ENCODE measurements at places on chromosomes 11 and 22.

DNA sequence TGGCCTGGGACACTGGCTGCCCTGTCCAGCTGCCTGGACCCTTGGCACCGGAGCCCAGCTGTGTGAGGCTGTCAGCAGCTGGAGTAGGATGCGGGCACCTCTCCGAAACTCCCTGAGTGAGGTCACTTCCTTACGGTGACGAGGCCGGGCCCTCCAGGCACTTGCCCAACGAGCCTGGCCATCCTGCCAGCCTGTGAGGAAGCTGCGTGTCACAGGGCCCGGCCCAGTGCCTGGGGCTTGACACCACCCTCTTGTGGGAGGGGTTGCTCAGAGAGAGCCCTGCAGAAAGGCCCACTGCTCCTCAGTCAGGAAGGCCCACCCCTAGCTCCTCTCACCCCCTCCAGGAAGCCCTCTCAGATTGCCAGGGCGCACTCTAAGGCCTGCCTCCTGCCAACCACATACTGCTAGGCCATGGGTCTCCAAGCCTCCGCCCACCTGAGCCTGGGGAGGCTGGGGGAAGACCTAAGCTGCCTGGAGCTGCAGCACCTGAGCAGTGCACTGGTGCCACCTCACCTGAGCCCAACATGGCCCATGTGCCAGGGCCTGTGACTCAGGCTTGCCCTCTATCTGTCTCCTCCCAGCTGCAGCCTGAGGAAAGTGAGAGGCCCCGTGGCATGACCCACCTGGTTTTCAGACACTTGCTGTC lies 4.3 kb upstream of the PHLDA2 start:
- DNase-seq = no peak

DNA sequence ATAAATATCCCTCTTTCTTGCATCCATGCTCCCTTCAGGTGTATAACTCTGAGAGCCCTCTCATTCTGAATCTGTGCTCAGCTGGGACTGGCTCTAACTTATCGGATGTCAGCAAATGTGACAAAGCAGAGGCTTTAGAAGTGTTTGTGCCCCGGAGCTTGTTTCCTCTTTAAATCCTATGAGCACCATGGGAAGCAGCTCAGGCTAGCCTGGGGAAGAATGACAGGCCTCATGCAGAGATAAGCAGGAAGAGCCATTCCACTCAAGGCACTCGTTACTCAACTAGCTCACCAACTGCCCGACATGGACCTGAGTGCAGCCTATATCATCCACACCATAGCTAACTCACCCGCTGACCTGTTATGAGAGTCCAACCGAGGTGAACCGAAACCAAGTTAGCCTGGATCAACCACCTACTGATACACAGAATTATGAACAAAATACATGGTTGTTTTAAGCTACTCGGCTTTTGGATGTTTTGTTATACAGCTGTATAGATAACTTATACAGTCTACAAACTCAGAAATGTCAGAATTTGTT lies 990.7 kb downstream of the NTM start:
- no peak for DNase-seq

DNA sequence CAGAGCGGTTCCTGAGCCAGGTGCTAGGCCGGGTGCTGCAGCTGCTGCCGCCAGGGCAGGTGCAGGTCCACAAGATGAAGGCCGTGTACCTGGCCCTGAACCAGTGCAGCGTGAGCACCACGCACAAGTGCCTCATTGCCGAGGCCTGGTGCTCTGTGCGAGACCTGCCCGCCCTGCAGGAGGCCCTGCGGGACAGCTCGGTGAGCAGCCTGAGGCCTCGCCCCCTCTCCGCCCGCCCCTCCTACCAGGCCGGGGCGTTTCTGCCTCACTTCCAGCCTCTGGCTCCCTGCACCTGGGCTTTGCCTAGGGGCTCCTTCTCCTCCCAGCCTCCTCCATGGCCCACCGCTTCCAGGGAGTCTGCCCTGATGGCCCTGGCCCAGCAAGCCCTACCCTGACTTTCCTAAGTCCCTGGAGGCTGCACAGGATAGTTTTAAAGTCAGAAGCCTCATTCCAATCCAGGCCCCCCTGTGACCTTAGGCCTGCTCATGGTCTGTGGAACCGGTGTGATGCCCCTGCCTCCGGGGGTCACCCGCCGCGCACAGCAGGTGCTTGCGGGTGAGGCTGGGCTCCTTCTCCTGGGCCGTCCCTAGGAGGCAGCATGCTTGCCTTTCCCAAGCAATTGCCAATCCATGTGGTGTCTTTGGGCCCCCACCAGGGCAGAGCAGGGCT lies 5.5 kb downstream of the TCIRG1 start:
- no peak for DNase-seq

DNA sequence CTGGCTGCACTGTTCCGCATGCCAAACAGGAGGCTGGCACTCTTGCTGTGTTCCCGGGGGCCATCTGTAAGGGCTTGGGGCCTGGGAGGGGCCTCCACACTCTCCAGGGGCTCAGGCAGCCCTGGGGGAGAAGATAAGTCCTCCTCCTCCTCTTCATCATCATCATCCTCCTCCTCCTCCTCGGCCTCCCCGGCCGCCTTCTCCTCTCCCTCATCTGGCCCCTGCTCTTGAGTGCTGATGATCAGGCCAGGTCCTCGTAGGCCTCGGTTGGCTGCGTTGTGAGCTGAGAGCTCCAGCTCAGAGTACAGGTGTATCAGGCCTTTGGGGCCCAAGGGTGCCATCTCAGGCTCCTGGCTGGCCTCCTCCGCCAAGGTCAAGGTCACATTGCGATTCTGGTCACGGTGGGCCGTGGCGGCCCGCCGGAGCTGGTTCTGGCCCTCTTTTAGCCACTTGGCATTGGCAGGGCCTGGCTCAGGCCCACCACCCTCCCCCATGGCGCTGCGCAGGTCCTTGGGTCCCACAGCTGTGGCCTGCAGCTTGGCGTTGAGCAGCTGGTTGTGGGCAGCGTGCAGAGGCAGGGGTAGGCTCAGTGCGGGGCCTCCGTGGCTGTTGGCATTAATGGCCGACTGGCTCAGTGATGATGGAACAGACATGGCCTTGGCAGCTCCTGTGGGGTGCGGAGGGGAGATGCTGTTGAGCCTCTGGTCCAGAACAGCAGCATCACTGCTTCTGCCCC lies 8.0 kb downstream of the APBB1 start:
- no peak for DNase-seq

DNA sequence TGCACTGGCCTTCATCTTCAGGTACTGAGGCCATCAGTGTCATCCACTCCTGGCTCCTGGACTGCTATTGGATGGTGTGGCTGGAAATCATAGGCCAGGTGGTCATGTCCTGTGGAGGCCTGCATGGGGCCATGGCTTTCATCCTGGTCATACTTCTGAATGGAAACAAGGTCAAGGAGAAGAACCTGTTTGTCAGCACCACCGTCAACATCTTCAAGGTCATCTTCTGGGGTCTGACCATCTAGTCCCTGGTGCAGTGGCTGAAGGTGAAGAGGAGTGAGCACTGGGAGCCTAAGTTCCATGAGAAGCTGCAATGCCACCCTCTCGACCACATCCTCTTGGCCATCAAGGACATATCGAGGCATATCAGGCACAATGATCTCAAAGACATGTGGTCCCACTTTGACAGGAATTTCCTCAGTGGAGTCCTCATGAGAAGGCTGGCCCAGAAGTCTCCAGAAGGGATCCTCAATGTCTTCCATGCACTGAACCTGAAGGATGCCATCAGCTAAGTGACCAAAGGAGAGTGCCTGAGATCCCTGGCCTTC lies 120.0 kb upstream of the SERPIND1 start:
- no peak for DNase-seq

DNA sequence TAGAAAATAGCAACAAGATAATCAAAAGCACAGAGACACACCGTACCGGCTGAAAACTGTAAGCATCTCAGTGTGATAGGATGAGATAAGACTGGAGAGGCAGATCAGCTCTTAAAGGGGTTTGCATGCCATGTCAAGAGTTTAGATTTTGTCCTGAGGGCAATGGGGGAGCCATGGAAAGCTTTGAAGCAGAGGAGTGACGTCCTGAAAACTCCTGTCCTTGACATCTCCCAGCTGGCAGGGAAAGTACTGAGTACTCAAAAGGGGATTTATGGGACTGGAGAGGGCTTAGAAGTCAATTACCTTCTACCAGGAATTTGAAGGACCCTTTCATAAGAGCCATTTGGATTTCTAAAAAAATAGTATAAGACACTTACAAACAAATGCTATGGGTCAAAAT lies 420.5 kb upstream of the NARS2 start:
- DNase-seq = no peak

DNA sequence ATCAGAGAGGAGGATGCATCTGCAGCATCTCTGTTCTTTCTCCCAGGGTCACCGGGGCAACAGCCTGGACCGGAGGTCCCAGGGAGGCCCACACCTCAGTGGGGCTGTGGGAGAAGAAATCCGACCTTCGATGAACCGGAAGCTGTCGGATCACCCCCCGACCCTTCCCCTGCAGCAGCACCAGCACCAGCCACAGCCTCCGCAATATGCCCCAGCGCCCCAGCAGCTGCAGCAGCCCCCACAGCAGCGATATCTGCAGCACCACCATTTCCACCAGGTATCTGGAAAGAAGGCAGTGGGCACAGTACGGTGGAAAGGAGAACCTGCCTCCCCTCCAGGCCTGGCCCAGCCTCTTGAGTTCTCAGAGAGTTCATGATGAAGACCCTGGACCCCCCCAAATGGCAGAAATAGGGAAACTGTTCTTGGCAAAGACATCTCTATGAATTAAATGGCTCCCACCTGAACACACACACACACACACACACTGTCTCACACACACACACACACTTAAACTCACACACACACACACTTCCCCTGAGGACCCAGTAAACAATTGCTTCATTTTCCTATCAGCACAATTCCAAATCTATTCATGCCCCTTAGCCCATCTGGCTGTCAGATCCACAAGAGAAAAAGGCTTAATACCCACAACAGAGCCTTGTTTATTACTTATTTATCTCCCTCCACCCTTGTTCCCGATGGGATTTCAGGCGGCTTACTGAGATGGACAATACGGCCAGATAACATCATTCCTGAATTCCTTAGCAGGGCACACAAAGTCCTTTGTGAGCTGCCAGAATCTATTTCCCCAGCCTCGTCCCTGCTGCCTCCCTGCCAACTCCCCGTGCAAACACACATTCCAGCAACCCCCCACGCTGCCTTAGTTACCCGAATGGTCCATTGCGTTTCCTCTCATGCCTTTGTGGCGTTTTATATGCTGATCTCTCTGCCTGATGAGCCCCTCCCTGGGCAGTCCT lies 8.1 kb downstream of the TMA7B start:
- no peak for DNase-seq

DNA sequence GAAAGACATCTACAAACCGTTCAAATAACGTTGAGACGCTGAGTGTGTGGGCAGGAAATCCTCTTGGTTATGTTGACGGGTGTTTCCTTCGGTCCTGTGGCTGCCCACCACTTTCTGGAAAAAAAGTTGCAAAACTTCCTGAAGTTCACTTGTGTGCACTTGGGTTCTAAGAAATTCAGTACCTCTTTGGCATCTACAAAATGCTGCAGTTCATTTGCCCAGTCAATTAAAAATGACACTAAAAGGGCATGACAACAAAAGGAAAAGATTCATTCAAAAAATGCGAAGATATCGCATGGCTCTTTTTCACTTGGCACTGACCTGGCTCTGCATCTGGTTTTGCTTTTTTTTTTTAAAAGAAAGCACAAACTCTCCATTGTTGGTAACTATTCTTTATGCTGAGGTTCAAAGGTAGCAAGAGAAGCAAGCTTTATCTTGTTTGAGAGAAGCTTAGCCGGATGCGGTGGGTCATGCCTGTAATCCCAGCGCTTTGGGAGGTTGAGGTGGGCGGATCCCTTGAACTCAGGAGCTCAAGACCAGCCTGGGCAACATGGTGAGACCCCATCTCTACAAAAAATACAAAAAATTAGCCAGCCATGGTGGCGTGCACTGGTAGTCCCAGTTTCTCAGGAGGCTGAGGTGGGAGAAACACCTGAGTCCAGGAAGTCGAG lies 10.6 kb upstream of the XBP1 start:
- DNase-seq = no peak

- DNase-seq = no peak
Measured at GRCh38 chr11:125358254-125358840, 137.7 kb downstream of the FEZ1 start.

DNA sequence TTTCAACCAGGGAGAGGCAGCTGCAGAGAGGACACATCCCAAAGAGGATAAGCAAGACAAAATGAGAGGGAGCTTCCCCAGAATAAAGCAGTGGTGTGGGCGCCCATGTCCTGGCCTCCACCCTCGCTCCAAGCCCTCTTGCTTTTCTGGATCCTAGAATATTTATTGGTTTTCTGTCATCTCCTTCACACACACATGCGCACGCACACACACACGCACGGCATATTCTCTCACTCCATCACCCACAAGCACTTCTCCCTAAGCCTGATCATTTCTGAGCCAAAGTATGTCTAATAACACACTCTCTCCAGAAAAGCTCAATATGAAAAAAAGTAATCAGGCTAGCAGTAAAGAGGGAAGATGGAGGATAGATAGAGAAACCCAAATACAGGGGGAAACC lies 7.6 kb downstream of the IGSF9B start:
- DNase-seq = no peak

- peak; percentile 24 for DNase-seq
Measured at GRCh38 chr11:68142028-68142412, 20.8 kb upstream of the CHKA start.

DNA sequence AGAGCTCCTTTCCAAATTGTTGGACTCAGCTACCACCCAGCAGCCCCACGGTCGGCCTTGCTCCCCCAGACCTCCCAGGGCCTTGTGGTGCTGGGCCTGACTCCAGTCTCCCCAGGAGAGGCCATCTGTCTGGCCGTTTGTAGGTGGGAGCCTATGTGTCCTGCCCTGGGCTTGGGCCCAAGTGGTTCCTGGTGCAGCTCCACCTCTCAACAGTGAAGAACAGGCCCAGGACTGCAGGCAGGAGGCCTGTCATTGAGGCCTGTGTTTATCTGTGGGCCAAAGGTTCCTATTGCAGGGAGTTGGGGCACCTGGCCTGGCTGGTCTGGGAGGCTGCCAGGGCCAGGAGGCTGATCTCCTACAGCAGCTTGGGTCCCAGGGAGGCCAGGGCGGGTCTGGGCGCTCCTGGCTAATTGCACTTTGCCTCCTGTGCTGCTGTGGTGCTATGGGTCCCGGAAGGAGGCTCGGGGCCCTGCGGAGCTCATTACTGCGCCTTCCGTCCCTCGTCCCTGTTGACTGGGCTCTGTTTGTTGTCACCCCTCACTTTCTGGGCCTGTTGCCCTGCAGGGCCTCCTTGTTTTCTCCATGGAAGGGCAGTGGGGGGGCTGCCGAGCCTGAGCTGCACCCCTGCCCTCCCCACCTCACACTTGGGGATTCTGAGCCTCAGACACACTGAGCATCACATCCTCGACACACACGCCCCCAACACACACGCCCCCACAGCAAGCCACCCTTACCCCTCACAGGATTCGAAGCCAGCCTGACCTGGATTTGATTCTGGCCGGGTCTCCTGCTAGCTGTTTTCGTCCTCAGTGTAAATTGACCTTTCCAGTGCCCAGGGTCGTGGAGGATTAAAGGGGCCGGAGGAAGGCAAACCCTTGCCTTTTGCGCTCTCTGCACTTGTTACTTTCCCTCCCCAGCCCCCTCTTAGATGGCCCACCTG lies 6.8 kb upstream of the OMP start:
- DNase-seq = no peak

DNA sequence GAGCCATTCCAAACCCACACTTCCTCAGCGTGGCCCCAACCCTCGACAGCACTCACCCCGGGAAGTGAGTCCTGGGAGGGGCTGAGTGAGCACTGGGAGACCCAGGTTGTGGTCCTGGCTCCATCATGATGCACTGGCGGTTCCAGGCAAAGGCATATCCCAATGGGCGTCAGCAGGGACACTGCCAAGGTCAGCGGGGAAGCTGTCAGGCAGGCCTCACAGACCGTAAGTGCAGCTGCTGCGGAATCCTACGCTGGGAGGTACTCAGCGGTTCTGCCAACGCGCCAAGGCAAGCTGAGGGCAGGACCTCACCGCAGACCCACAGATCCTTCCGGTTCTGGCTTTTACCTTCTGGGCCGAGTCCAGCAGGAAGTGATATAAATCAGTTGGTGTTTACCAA lies 1.4 kb upstream of the GAL3ST1 start:
- DNase-seq = no peak

GRCh38 chr11:67371911-67372320 lies 1.5 kb downstream of the CLCF1 start:
- DNase-seq = no peak
